ENCODE measurements at places on chromosomes 6 and 20.
A peak's percentile ranks its signal among the peaks of the same experiment; 100 is the strongest.

GRCh38 chr6:51335543-51335942 is 516.9 kb downstream of the TFAP2B start:
- no peak for DNase-seq

- DNase-seq: no peak
Measured at GRCh38 chr6:101703311-101703710, 309.8 kb downstream of the GRIK2 start.

GRCh38 chr20:2101057-2101864 is at the start of gene STK35:
STK35 (plus strand) TSS chr20:2101827; CDS start chr20:2101882, 55 bp downstream.
- no peak for DNase-seq

DNA sequence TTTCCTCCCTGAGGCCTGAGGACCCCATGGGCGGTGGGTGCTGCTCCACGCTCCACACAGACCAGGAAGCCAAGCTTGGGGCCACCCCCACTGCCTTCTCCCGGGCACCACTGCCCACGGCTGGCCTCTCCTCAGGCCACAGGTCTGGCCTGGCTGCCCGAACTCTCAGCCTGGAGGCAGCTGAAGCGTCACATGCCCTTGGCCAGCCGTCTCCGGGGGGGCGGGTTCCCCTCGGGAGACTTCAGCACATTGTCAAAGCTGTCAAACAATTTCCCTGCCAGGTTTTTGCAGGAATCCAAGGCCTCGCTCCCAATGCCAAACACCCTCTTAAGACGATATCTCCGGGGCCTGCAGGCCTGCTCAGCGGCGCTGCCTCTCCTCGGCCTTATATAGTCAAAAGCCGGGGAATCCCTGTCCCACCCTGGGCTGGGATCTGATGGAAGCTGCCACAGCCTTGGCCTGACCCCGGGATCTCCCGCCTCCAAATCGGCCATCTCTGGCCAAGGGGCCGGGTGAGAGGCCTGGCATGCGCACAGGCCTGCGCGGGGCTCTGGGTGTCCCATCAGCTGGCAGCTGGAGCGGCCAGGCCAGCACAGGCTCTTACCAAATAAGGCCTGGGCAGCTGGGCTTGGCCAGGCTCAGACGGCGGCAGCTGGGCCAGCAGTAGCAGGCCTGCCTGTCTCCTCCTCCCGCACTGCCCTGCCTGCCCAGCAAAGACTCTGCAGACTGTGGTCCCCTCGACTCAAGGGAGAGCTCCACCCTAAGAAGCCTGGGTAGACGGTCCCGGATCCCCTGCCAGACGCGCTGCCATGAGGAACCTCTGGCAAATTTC is 49.7 kb downstream of the RBM38 start:
- DNase-seq: no peak

GRCh38 chr6:142537612-142538478 is 236.0 kb downstream of the ADGRG6 start:
- DNase-seq: peak; percentile 48

DNA sequence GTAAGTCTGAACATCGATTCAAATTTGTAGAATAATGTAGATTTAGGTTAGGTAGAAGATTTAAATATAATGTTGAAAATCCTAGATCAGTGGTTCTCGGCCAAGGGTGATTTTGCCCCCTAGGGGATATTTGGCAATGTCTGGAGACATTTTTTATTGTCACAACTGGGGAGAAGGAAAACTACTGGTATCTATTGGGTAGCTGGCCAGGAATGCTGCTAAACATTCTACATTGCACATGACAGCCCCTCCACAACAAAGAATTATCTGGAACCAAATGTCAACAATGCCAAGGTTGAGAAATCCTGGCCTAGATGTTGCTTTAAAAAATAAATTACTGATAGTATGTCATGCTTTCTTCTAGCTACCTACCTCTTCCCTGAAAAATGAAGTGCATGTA is 76.1 kb downstream of the HIVEP2 start:
- no peak for DNase-seq

DNA sequence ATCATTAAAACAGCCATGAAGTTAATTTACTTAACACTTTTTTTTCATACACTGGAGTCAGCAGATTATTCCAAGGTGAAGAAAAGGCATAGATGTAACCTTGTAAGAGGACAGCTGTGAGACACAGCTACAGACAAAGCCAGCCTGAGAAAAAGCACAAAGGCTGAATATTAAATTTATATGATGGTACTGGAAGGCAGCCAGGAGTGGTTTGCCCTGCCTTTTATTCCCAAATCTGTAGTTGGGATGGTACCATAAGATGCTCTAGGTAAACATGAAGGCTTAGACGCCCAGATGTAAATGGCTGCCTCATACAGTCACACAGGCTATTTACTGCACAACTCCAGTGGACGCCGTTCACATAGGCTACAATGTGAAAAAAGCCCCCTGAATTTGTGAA is 42.1 kb upstream of the LOC128125822 start:
- no peak for DNase-seq

DNA sequence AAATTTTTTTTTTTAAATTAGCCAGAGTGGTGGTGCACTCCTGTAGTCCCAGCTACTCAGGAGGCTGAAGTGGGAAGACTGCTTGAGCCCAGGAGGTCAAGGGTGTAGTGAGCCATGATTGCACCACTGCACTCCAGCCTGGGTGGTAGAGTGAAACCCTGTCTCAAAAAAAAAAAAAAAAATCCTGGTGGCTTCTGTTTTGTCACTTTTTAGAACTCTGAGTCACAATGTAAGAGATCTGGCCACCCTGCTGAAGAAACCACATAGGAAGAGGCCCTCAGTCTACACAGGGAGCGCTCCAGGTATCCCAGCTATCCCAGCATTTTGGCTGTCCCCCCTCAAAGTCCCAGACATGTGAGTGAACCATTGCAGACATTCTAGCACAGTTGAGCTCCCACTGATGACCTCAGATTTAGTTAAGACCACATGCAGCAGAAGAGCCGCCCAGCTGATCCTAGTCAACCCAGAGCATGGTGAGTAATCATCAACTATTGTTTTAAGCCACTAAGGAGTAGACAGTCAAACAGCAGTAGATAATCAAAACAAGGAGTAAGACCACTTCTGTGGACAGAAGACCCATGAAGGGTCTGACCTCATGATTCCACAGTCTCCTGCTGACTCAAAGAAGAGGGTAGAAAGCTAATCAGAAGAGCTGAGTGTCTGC is 12.7 kb upstream of the ARFGEF2 start:
- no peak for DNase-seq

- DNase-seq: peak; percentile 8
Measured at GRCh38 chr6:86192123-86192522, 549.4 kb upstream of the SYNCRIP start.

DNA sequence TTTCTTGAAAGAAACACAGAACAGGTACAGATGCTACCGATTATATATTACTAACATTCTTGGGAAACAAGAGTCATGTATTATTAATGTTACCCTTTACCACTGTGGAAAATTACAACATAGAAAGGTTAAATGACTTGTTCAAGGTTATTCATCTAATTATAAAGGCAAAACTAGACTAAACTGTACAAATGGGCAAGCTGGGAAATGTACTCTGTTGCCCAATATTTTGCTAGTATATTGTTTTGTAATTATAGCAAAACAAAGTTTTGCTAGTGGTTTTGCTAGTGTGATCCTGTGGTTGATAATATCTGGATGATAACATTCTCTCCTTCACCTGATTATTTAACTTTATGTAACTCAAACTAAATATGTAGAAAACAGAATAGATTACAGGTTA is 96.5 kb downstream of the TINAG start:
- no peak for DNase-seq

DNA sequence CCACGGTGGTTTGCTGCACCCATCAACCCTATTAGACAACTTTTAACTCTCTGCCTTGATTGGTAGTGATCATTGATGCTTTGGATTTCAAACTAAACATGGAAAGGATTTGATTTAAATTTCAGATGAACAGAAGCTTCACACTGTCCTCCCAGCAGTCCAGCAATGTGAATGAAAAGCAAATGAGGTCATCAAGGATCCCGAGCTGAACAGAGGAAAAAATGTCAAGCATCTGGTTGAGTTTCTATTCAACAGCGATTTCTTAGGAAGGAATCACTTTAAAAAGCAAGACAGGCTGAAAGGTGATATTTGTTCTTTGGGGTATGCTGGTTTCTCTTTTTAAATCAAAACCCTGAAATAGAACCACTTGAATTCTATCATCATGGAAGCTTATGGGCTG is 10.6 kb upstream of the SAMD3 start:
- no peak for DNase-seq

GRCh38 chr6:91267246-91267645 is 680.4 kb upstream of the MAP3K7 start:
- no peak for DNase-seq

GRCh38 chr20:46551522-46552381 is 1.3 kb upstream of the OCSTAMP start:
- DNase-seq: no peak

GRCh38 chr20:43514648-43514999 is 7.1 kb downstream of the L3MBTL1 start:
- peak; percentile 24 for DNase-seq

- DNase-seq: no peak
Measured at GRCh38 chr6:127026247-127026646, 92.2 kb upstream of the RSPO3 start.

- peak; percentile 83 for DNase-seq
Measured at GRCh38 chr6:117906958-117907600, at the start of gene SLC35F1. SLC35F1 (plus strand) TSS chr6:117907264.

DNA sequence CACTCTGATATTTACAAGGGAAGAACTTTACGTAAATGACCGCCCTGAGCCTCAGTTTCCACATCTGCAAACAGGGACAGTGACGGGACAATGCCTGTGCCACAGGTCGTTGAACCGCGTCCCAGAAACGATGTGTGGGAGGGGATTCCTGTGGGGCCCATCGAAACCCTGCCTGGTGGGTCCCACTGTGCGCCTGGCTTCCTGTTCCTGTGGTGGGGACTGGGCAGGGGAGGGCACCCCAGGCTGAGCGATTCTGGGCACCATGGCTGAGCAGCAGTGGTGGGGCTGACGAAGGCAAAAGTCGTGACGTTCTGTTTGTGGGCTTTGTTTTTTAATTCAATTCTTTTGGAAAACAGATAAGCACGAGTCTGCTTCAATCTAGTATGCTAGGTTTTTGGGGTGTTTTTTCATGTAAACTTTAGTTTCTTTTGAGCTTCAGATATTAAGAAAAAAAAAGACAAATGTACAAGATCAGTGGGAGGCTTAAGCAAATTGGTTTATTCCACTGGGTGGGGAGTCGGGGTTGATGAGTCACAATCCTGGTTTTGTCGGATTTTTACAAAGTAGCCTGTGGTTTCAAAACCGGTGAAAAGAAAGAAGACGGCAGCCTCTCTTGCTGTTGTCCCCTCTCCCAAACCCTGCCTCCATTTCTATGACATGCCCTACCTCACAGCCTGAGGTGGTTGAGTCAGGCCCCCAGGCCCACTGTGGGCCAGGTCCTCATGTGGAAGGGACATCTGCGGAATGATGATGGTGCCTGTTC is 40.4 kb downstream of the GNAS-AS1 start:
- DNase-seq: no peak

DNA sequence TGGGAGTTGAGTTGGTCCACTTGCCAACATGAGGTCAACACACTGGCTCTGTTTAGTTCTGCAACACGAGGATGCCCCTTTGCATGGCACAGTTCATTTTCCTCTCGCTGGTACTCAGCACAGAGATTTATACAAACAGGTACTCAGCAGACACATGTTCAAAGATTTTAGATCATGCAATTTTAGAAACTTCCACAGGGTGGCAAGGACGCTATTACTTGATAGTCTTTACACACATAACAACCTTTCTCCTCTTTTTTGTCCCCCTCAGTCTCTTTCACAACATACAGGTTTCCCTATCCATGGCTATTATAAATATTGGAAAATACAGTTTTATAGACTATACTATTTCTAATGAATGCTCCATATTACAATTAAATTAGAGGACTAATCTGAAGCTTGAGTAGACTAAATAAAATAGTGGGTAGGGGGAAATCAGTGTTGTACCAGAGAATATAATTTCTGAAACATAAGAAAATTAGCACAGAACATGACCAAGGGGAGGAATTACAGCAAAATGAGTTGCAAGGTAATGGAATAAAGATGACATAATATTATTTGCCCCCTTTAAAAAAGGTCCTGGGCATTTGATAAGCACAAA is 331.8 kb upstream of the BTBD3 start:
- DNase-seq: no peak

DNA sequence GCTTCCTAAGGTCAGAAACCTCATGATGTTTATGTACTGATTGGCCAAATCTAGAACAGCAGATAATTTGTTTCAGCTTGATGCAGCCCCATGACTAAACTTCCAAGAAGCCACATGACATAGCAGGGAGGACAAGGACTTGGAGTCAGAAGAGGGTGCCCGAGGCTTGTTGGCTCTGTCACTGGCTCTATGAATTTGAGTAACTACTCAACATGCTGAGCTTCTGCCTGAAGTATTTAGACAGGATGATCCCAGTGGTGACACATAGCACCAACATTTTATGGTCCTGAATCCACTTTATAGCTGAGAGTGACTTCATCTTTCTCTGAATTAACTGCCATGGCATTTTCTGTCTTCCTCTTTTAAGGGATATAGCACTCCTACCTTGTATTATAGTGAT is 13.5 kb upstream of the TBX18 start:
- DNase-seq: no peak

- no peak for DNase-seq
Measured at GRCh38 chr6:154986787-154987235, 8.3 kb upstream of the TIAM2 start.

- DNase-seq: no peak
Measured at GRCh38 chr6:72649032-72649984, 27.4 kb downstream of the KCNQ5 start.

- no peak for DNase-seq
Measured at GRCh38 chr6:121897337-121897760, 461.9 kb downstream of the GJA1 start.

DNA sequence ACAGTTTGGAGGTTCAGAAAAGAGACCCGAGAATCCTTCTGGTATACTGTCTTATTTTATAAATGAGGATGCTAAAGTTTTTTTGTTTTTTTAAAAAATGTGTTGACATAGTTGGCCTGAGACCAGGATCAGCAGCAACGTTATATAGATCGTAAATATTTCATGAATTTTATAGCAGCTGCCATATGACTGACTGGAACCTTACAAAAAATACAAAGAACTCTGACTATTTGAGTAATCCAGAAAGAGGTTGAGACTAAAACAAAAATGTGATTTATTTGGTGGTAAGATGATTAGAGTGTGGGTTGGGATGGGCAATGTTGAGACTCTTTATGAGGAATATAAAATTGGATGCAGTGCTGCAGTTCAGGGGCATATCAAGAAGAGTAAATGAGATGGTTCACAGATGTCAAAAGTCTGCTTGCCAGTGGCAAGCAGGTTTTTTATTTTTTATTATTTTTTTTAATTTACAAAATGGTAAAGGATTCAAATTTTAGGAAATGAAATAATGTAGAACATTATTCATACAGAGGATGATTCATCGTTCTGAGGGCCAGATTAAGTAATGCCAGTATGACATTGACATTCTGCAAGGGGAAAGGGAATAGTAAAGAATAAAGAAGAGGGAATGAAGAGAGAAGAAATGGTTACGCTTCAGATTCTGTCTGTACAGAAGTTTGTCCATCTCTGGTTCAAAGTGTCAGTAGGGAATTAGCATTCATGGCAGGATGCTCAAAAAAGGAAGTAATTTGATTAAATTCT is 58.5 kb downstream of the SCAF8 start:
- no peak for DNase-seq
